ENCODE measurements at places on chromosomes 12 and 14. TPM values are rescaled to one million over a fixed set of nuclear protein-coding genes. Genes with fewer than 3 reads are reported as not detected.

The NRXN3 gene
- 0.52 TPM for total RNA-seq

The GLIPR1L2 gene
- not detected for total RNA-seq

The SLC7A8 gene
- 4.7 TPM for total RNA-seq

The CABP1 gene
- 0.52 TPM for total RNA-seq

The ARHGAP9 gene
- 5.2 TPM for total RNA-seq

The MIP gene
- total RNA-seq = not detected

The PLCZ1 gene
- total RNA-seq = not detected

The ARPC3 gene
- total RNA-seq = 99.2 TPM

The IAPP gene
- not detected for total RNA-seq

The TMEM253 gene
- total RNA-seq = not detected

The KCNK10 gene
- total RNA-seq = not detected

The KLRG1 gene
- 3.7 TPM for total RNA-seq

The ALKBH1 gene
- 7.8 TPM for total RNA-seq

The EIF5 gene
- total RNA-seq = 84.5 TPM

The LALBA gene
- total RNA-seq = not detected

The AMDHD1 gene
- total RNA-seq = under 0.01 TPM

The OAS2 gene
- total RNA-seq = 6.8 TPM

The TAMALIN gene
- total RNA-seq = 9.4 TPM

The SLC4A8 gene
- 0.52 TPM for total RNA-seq

The ALDH1L2 gene
- total RNA-seq = 6.3 TPM

The PLA2G1B gene
- not detected for total RNA-seq

The FGF6 gene
- 16.2 TPM for total RNA-seq
